ENCODE measurements at places on chromosomes 3 and 15.

GRCh38 chr15:83871808-83872559 lies 218.1 kb downstream of the ADAMTSL3 start:
- DNase-seq: peak; percentile 8

DNA sequence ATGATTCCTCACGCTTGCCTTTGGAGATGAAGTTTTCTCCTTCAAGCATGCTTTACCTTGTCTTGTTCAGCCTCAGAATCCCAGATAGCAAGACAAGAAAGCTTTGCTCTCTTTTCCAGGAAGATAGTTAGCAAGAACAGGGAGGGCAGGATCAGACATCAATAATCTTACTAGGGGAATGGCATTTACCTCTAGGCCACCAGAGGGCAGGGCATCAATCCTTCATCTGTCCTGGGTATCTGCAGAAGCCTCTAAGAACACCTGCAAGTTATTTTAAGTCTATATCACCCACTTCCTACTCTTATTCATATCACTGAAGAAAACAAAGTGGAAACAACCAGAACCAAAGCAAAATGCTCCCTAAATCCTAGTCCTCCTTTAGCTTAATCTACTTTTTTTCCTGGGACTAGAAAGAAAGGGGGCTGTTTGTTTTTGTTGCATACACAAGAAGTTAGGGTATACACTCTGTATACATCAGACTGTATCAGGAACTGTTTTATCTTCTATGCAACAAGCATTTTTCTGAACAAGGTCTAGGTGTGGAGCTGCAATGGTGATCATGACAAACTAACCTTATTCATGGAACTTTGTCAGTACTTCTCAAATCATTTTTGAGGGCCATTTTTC lies 862.5 kb downstream of the CADM2 start:
- no peak for DNase-seq

- DNase-seq: peak; percentile 34
These were observed 227.4 kb upstream of the AZI2 start for GRCh38 chr3:28575746-28576613.

GRCh38 chr3:130795396-130795795 lies 48.8 kb upstream of the PIK3R4 start:
- DNase-seq: no peak

DNA sequence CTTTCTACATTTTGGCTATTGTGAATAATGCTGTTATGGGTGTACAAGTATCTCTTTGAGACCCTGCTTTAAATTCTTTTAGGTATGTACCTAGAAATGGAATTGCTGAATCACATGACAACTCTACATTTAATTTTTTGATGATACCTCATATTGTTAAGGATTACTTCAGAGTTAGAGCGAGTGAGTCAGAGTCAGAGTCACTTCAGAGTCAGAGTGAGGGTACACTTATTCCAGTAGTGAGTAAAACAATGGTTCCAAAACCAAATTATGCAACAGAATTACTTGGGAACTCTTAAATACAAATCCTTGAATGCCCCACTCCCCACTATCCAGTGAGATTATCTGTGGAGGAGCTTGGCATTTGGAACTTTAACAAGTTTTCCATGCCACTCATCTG lies 50.3 kb upstream of the SNRK start:
- peak; percentile 32 for DNase-seq

DNA sequence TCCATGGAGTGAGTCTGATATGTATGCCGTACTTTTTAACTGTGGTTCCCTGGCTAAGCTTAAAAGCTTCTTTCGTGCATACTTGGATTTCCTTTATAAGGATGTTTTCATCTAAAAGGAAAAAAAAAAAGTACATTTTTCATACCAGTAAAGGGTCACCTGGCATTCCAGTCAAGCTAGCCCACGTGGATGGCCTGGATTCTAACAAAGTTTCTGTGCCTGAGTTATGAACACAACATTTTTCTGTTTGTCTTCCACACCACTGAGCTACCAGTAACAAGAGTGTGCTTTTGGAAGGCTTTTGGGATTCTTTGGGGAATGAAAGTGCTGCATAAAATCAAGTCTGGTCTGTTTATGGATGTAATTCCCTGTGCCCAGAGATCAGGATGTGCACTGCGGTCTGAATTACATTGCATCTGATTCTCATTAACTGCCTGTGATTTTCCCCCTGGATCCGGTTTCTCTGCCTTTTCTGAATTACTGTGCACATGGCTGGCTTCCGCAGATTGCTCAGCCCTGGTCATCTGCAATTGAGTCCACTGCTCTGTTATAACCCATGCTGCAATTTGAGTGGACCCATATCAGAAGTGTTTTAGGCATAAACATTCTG lies 38.2 kb upstream of the MAGI1 start:
- peak; percentile 54 for DNase-seq

GRCh38 chr3:188336178-188336577 lies 182.2 kb downstream of the LPP start:
- no peak for DNase-seq

GRCh38 chr3:168220556-168220955 lies 124.8 kb upstream of the GOLIM4 start:
- DNase-seq: no peak

DNA sequence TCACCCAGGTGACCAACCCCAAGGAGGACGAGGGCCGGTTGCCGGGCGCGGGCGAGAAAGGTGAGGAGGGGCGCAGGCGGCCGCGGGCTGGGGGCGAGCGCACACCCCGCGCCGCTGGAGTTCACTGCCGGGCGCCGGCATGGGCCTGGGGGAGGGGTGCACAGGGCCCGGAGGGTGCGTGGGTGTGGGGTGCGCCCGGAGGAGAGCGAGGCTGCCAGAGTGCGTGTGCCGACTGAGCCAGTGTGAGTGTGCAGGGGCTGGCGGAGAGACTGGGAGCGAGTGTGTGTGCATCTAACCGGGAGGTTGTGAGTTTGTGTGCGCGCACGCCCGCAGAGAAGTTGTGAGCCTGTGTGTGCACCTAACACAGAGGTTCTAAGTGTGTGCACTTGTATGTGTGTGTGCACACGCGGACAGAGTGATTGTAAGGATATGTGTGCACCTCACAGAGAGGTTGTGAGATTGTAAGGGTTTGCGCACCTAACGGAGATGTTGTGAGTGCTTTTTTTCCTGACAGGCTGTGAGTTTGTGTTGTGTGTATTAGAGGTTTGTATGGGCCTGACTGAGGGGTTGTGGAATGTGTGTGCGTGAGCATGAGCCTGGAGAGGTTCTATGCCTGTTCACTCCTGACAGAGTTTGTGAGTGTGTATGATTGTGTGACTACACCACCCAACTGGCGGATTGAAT lies 681 bp downstream of the CTDSPL start:
- peak; percentile 52 for DNase-seq

- DNase-seq: no peak
These were observed 21.6 kb downstream of the NGRN start for GRCh38 chr15:90287101-90287500.

DNA sequence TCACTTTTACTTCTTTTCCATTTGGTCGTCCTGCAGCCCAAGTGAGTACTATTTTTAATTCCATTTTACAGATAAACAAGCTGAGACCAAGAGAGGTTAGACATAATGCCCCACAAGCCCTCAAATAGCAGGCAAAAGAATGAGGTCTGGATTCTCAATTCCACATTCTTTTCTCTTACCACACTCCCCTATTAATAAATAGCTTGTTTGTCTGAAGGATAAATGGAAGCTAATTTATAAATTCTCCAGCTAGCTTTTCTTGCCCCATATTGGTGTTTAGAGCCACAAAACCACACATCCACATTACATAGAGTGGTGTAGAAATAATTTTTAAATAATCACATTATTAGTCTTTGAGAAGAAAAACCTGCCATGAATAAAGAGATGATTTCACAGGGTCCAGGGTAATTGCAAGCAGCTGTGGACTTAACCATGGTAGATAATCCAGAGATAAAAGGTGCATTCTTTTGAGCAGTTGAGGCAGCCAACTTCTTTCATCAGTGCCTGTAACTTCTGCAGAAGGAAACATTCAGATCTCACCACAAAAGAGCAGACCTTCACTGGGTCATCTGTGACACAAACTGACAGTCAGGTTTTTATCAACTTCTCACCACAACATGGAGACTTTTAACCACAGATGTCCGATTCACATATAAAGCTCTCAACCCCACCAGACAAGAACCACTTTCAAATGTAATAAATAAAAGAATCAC lies 313.4 kb upstream of the STT3B start:
- DNase-seq: peak; percentile 13

DNA sequence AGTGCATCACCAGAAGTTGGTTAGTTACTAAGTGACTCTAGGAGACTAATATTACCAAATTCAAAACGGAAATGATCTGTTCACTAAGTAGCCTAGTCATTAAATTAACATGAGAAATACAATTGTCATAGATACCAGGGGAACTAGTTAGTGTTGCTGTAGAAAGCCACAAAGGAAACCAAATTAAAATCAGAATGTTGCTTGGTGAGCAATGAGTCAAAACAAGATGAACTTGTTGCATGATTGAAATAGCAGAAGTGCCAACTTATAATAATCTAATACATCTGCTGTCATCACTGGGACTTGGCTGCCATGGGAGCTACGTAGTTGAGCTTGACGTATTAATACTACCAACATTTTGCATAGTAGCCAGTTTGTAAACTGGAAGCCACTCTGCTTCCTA lies 458.1 kb downstream of the DIPK2A start:
- no peak for DNase-seq

DNA sequence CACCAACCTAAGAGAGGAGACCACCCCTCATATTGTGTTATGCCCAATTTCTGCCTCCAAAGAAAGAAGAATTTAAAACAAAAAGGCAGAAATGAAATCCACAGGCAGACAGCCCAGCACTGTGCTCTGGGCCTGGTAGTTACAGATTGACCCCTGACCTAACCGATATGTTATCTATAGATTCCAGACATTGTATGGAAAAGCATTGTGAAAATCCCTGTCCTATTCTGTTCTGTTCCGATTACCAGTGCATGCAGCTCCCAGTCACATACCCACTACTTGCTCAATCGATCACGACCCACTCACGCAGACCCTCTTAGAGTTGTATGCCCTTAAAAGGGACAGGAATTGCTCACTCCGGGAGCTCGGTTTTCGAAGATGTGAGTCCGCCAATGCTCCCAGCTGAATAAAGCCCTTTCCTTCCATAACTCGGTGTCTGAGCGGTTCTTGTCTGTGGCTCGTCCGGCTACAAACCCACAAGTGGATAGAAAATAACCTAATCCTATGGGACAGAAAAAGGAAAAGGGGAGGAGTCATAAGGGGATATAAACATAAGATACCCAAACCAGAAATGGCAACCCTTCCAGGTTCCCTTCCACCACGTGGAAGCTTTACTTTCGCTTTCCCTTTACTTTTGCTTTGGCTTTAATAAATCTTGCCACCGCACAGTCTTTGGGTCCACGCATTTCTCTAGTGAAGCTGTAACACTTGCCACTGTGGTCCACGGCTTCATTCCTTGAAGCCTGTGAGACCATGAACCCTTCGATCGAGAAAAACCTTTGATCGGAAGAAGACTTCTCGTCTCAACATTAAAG lies 1.7 kb upstream of the CFAP91 start:
- no peak for DNase-seq

DNA sequence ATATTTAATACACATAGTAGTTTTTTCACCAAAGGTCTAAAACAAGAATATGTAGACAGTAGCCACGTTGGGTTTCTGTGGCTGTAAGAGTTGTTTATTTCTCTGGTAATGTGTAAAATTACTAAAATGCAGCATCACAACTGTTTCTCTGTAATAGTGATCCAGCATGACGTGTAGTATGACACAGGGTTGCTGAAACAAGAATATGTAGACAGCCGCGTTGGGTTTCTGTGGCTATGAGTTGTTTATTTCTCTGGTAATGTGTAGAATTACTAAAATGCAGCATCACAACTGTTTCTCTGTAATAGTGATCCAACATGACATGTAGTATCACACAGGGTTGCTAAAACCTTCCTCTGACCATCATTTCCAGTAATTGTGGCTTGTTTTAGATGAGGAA lies 153.6 kb upstream of the ZNF717 start:
- DNase-seq: no peak

DNA sequence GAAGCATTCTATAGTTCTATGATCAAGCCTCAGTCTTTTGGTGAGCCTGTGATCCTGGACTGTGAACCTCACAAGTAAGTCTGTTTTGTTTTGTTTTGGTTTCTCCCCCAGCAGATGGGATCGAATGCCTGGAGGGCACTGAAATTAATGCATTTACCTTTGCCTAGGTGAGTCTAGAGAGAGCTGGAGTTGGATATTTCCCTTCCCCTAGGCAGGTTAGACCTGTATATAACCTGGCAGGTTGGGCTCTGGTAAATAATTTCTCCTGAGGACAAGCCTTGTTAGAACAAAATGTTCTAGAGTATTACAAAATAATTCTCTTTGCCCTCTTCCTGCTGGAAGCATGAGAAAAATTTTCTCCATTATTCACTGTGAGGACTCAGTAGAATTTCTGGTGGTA lies 211.9 kb downstream of the TPRG1 start:
- no peak for DNase-seq

GRCh38 chr15:59394166-59394661 lies 21.5 kb upstream of the MYO1E start:
- DNase-seq: no peak

DNA sequence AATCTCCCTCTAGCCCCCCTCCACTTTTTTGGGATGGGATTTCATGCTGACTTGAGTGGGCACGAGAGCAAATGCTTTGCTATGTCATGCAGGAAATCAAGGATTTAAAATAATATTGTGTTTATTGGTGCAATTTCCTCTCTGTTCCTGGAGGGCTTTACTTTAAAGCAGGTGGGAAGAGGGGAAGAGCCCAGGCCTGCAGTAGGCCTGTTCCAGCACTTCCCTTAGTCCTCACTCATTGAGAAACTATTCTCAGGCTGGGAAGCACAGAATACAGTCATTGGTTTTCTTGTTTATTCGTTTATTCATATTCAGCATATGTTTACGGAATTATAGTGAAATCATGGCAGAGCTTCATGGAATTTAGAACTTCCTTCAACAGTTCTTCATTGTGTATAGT lies 41.7 kb upstream of the SPSB4 start:
- no peak for DNase-seq

- DNase-seq: no peak
These were observed 619.2 kb downstream of the NAALADL2 start for GRCh38 chr3:175478301-175478700.

DNA sequence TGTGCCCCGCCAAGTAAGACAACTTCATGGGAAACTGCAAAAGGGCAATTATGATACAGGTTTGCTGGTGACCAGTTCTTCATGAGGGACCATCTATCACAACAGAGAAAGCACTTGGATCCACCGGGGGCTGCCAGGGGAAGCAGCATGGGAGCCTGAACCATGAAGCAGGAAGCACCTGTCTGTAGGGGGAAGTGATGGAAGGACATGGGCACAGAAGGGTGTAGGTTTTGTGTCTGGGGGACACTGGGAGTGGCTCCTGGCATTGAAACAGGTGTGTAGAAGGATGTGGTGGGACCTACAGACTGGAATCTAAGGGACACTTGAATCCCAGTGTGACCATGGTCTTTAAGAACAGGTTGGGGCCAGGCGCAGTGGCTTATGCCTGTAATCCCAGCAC lies 22.6 kb downstream of the MKRN2 start:
- DNase-seq: no peak

Measured in EL (cell line).